ENCODE measurements at places on chromosomes 11 and 22. TPM values are rescaled to one million over a fixed set of nuclear protein-coding genes. Genes with fewer than 3 reads are reported as not detected.
A peak's percentile ranks its signal among the peaks of the same experiment; 100 is the strongest.

- DNase-seq = no peak
Observed at GRCh38 chr11:62713343-62713742, 5.9 kb downstream of the GNG3 start.

GRCh38 chr11:127894316-127894715 is 693.0 kb downstream of the ETS1 start:
- DNase-seq = no peak

DNA sequence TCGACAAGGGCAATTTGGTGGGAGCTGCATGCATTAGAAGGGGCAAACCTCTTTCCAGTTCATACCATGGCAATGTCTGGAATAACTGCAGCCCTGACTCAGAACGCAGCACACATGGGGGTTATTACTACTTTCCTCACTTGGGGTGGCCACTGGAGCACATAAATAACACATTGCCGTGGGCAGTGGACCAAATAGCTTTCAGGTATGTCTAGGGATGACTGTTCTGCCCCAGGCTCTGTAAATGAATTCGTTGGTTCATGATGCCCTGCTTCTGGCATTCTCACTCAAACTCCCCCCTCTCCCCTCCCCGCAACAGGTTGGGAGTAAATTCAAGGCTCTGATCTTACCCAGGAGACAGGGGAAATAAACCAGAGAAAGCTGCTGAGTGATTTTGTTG is 238.0 kb upstream of the PLET1 start:
- DNase-seq = no peak

GRCh38 chr11:132977746-132978145 is 554.6 kb downstream of the OPCML start:
- no peak for DNase-seq

- DNase-seq = peak; percentile 18
Observed at GRCh38 chr22:39117585-39118191, 20.6 kb downstream of the APOBEC3H start.

- DNase-seq = no peak
Observed at GRCh38 chr22:20011123-20011992, 5.3 kb downstream of the ARVCF start.

GRCh38 chr11:85799142-85799541 is 11.8 kb downstream of the SYTL2 start:
- no peak for DNase-seq

DNA sequence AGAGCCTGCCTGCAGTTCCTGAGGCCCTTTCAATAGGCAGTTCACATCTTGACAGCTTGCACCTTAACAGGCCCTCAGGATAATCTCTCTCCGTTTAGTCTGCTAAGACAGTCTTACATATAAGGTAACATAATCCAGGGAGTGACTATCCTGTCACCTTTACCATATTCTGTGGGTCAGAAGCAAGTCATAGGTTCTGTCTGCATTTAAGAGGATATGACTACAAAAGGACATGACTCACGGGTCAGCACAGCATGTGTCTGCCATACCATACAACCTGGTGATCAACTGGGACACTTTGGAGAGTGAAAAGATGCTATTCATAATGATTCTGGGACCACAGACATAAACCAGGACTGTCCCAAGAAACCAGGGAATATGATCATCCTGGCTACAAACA is 611.1 kb downstream of the SOX6 start:
- DNase-seq = peak; percentile 82

- no peak for DNase-seq
Observed at GRCh38 chr22:23033116-23033905, 37.0 kb upstream of the GNAZ start.

- no peak for DNase-seq
Observed at GRCh38 chr22:32999039-32999815, 59.0 kb downstream of the SYN3 start.

DNA sequence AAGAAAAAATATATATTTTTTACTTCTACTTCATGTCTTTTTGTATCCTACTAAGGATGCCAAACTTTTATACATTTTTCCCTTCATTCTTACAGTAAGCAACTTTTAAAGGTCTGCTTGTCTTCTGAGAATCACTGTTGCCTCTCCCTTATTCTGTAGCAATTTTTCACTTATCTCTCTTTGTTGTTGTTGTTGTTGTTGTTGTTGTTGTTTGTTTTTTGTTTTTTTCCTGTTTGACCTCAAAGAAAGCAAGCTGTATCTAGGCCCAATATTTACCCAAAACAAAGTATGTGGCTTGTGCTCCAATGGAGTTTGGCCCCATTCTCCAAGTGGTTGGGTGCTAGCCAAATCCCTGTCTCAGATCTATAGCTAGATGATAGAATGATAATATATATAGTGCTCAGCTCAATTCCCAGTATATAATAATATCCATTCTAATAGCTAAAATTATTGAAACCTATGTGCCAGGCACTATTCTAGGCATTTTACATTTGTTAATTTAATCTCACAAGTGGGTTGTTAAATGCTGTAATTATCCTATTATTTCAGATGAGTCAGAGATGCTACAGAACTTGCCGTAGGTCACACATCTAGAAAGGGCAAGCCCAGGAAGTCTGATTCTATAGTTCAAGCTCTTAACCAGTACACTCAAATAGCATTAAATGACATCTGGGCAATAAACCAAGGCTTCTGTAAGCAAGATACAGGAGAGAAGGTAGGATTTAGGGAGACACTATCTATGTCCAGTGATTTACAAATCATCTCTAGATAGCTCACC is 205.1 kb upstream of the PITPNB start:
- no peak for DNase-seq

GRCh38 chr11:73099512-73100266 is 42.4 kb downstream of the FCHSD2 start:
- DNase-seq = no peak

GRCh38 chr11:62678433-62678769 is 472 bp downstream of the UBXN1 start:
- no peak for DNase-seq

- peak; percentile 79 for DNase-seq
Observed at GRCh38 chr11:34358728-34359547, 1.1 kb upstream of the ABTB2 start.

DNA sequence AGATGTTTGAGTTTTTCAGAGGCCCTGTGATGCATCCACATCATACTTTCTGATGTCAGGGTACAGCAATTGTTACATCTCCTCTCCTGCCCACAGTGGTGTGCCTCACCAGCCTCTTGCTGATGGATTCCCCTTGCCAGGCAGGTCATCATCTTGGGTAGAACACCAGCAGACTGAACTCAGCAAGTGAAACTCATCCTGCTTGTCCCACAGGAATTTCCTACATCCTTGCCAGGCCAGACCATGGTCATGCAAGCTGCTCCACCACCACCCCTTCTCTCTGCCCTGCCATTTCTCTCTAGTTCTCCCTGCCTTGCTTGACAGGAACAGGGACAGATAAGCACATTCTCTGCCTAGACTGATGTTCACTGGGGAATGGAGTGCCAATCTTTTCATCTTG is 85.9 kb downstream of the PAX6 start:
- peak; percentile 51 for DNase-seq

GRCh38 chr11:84264066-84264465 is 977.9 kb upstream of the CCDC90B start:
- DNase-seq = no peak

GRCh38 chr22:35569916-35570315 is 29.3 kb downstream of the RASD2 start:
- no peak for DNase-seq

- no peak for DNase-seq
Observed at GRCh38 chr11:85316967-85317366, 310.2 kb downstream of the DLG2 start.

DNA sequence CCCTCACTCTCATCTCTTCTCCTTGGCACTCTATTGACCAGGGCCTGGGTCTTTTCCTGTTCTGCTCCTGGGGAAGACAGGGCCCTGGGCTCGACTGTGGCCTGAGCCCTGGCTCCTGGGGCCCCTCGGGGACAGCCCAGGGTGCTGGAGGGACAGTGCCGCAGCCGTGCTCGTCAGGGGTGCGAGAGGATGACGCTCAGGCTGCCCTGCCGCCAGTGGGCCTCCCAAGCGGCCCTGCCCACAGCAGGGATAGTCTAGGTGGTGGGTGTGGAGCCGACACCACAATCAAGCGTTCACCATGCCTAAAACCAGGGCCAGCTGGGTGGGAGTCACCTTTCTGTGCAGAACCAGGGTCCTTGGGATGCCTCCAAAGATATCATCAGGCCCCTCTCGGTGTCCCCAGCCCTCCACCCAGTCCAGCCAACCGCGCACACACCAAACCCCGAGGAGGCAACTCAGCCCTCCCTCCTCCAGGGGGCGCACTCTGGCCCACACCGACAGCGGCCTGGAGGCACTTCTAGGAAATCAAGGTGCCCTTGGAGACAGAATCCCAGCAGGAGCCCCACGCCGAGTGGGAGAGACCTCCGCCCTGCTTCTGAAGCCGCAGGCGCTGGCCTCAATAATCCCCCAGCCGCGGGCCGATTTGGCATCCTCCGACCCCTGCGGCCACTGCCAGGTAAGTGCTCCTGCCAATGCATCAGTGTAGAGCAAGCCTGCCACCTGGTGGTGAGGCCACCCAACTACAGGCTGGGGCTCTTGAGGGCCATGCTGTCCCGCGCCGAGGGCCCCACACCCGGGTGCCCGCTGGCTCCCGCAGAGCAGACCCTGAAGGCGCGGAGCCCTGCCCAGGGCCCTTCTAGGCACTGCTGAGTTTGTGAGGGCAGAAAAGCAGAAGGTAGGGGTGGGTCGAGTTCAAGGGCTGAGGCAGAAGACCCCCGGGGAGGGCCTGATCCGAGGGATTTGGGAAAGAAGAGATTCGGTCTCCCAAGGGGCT is 496.4 kb downstream of the BUD13 start:
- peak; percentile 70 for DNase-seq

GRCh38 chr22:49871482-49871881 is 17.8 kb downstream of the ZBED4 start:
- no peak for DNase-seq

- no peak for DNase-seq
Observed at GRCh38 chr11:116353589-116353988, 419.2 kb downstream of the BUD13 start.

- no peak for DNase-seq
Observed at GRCh38 chr22:20952544-20953341, 14.3 kb upstream of the AIFM3 start.

DNA sequence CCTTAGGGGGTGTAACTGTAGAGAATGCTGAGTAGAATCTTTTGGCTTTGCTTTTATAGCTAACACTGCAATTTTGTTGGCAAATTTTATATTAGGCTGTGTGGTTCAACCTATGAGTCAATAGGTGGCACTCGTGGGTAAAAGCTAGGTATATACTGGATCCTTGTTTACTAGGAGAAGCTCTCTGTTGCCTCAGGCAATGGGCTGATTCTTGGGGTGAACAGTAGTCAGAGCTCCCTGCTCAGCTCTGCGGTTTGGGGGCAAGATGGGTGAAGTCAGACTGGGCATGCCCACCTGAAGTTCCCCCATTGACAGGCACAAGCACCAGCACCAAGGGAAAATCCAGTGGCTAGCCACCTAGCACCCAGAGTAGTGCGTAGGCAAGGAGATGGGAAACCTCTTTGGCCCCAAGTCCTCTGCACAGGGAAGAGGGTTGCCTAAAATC is 238.7 kb downstream of the FAM181B start:
- DNase-seq = peak; percentile 8

DNA sequence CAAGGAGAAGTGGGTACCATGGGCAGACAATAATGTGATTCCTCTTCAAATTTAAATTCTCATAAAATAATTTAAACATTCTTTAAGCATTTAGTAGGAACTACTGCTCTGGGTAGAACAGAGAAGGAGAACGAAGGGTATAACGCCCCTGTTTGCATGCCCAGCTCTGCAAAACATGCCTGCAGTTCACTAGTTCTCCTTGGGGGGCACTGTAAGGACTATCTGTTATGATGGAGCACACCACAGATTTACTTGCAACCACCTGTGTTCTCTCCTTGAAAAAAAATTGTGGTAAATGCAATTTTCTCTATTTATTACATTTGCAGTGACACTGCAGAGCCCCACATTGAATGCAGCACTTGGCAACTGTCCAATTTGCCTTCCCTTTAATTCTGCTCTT is 100.3 kb downstream of the GUCY1A2 start:
- peak; percentile 25 for DNase-seq

- no peak for DNase-seq
Observed at GRCh38 chr11:126485021-126485792, 129.7 kb downstream of the ST3GAL4 start.

DNA sequence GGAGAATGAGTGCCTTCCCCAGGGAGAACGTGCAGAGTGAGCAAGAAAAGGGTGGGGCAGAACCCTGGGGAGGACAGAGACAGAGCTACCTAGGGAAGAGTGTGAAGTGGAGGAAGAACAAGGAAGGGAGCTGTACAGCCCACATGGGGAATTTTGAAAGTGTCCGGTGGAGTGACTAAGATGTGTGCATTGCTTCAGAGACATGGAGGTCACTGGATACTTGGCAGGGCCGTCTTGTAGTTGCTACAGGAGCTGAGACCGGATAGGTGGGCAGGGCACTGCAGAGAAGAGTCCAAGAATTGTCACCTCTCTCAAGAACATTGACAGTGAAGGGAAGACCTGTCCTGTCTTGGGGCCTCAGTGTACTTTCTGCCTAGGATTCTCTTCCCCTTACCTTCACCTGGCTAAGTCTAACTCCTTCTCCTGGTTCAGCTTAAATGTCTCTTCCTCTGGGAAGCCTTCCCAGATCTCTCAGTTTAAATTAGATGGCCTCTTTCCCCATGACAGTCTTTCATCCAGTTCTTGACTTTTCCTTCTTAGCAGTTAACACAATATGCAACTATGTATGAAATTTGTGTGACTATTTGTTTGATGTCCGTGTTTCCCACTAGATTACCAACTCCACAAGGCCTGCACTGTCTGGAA is 9.2 kb upstream of the P2RY6 start:
- peak; percentile 48 for DNase-seq

GRCh38 chr11:88799771-88800500 is 265.8 kb downstream of the GRM5 start:
- no peak for DNase-seq

GRCh38 chr11:44286268-44286880 is 23.6 kb downstream of the ALX4 start:
- peak; percentile 41 for DNase-seq

DNA sequence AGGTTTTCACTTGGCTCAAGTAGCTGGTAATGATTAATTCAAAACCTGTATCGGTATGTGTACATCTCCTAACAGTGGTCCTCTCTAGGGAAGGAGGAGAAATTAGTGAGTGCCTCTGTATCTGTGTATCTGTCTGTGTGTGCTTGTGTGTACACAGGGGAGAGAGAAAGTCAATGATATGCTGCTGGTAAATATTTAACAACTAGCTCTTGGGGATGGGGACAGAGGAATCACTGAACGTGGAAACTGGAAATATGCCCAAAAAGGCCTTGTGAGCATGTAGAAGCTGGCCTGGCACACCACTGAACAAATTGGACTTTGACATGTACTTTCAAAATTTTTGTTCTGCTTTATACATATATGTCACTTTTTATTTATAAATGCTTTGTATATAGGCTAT is 214.0 kb upstream of the SYN3 start:
- no peak for DNase-seq

CYP2D6 gene
- 0.11 TPM for total RNA-seq

ADAMTS15 gene
- total RNA-seq = 0.03 TPM

ZP1 gene
- 1.9 TPM for total RNA-seq

LINC01488 gene
- total RNA-seq = not detected

HEPHL1 gene
- 0.06 TPM for total RNA-seq

SLC22A25 gene
- total RNA-seq = not detected

OR6A2 gene
- not detected for total RNA-seq

FAM168A gene
- 20.3 TPM for total RNA-seq

ANKK1 gene
- not detected for total RNA-seq

KDM4D gene
- total RNA-seq = 3.2 TPM

RFPL1 gene
- total RNA-seq = not detected

ACR gene
- not detected for total RNA-seq
